CD4-positive, alpha-beta T cell treated with Interleukin-10 for 1 hour (primary cell): ENCODE measurements at places on chromosomes 12 and 14.

- no peak for DNase-seq
Measured at GRCh38 chr12:68686262-68686594, 550 bp upstream of the NUP107 start.

DNA sequence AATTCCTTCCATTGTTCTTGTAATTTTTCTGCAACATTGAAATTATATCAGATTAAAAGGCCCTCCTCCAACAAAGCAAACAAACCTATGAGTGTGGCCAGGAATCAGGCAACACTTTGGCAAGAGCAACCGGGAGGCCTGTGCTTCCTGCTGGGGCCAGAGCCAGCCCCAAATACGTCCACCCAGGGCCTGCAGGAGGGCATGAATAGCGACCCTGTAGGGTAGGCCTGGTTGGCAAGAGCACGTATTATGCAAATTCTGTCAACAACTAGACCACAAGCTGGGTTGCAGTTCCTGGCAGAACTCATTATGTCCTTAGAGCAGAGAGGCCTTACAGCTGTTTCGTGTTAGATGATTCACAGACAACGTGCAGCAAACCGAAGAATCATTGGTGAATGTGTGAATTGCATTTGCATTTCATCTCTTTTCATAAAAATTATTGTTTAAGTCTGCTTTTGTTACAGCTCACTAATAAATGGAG is 26.9 kb upstream of the LGALS3 start:
- DNase-seq, result peak; percentile 67

DNA sequence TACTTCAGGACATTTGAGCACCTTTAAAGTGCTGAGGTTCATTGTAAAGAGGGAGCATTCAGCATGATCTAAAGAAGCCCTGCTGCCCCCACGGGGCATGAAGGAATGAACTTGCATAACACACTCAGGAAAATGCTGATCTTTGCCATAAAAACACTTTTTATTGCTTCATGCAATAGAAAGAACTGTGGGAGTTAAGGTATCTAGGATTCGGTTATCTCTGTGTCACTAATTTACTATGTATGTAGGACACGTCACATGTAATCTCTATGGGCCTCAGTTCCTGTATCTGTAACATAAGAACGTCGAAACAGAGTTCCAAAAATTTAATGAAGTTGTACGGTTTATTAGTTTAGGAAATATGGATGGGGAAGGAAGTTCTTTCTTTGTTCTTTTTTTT is 33.0 kb downstream of the BTBD7 start:
- DNase-seq, result no peak

- DNase-seq, result no peak
Measured at GRCh38 chr12:77521508-77522115, 309.1 kb upstream of the NAV3 start.

DNA sequence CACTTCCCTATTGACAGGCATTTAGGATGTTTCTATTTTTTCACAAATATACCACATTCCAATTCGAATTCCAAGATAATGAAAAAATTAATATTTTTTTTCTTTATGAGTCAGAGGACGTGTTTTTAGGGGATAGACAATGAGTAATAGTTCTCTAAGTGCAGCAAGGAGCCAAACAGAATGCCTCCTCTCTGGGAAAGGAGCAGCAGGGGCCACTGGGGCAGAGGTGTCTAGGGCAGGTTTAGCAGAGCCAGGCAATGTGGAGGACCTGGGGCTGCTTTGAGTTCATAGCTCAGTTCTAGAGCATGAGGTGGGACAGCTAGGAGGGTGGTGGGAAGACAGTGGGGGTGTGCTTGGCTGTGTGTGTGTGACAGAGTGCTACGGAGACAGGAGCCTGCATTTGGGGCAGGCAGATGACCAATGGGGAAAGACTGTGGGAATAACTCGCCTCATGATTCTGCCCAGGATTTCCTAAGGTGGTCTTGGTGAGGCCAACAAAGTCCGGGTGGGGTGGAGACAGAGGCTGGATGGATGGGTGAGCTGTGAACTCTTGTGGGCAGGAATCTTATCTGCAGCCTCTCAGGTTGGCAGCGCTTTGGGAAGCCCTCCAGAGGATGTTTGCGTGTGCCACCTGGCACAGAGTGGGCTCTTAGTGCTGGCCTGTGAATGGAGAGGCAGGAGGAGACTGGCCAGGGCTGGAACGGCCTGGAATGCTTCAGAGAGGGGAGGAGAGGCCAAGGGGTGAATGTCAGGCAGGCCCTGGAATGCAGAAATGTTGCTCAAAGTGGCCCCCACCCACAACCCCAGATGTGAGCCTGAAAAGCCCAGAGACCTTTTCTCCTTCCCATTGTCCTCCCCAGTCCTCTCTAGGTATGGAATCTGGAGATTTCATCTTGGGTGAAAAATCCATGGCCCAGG is 2.4 kb upstream of the KRT7 start:
- no peak for DNase-seq

DNA sequence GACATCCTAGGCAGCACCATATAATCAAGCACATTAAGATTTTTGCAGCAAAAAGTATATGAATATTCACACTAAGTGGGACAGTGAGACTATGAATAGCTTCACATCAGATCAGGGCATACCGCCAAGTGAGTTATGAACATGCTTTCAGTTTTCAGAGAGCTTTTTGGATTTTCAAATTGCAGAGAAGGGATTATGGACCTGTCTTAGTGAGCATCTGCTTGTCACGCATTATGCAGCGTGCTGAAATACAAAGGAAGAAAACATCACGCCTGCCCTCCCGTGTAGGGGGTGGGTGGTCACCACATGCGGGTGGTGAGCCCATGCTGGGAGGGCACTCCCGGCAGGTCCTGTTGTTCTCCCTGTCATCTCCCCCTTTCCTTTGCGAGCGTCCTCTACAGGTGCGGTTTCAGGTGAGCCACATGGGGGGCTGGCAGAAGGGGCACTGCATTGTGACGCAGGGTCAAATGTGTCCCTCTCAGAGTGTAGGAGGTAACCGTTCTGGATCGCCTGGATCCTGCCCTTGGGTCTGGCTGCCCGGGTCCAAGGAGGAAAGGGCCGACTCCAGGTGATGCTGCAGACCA is 42.6 kb downstream of the TRAF3 start:
- no peak for DNase-seq

DNA sequence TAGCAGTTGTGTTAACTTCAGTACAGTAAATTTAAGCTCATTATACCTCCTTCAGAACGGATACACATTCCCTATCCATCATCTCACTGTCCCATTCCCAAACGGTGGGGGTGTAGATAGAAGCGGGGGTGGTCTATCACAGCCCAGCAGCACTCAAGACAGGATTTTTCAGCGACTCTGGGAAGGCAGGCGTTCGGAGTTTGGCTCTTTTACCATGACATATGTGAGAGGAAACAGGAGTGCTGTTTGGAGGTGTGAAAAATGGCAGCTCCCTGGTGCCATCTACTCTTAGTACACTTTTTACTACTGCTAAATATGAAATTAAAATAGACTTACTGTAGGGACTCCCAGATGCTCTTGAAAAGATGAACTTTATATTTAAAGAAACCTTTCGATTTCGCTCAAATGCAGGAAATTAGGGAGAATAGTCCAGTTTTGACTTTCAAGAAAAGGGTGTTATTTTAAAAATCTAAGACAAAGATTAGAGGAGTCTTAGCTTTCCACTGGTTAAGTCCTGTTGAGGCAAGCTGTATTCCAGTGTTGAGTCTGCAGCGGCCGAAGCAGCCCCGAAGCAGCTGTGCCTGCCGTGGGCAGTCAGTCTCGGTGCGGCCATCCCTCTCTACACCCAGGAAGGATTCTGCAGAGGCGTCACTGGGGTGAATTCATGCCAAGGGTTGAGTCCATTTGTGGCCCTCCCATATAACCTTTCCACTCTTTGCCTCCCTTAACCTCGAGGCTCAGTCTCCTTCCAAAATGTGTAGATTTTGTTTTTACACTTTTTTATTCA is 42.1 kb downstream of the KCNMB4 start:
- no peak for DNase-seq

GRCh38 chr14:35250319-35250718 is 41.9 kb upstream of the PSMA6 start:
- DNase-seq, result no peak

DNA sequence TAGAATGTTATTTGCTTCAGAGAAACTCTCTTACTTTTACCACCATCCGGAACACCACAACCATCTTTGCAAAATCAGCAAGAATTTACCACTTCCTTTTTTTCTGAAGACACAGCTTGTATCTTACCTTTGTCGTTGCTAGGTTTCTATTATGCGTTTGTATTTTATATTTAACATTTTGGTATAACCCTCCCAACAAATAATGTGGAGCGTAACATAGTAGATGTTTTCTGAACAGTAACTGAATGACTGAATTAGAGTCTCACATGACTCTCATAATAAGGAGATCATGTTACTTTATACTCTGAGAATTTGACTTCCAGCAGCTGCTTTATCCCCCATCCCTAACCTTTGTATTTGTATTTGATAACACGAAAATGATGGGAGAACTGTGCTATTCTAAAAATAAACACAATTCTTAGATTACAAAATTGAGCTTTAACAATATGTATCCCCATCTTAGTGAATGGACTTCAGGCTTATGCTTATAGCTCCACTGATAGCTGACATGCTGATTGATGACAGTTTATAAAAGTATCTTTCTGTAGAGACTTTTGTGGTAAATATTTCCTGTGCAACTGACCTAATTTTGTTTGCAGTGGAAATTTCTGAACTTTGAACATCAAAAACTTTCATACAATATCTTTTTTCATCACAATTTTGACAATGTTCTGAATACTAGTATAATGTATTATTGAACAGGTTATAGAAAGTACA is 7.9 kb upstream of the KLRB1 start:
- DNase-seq, result peak; percentile 73

DNA sequence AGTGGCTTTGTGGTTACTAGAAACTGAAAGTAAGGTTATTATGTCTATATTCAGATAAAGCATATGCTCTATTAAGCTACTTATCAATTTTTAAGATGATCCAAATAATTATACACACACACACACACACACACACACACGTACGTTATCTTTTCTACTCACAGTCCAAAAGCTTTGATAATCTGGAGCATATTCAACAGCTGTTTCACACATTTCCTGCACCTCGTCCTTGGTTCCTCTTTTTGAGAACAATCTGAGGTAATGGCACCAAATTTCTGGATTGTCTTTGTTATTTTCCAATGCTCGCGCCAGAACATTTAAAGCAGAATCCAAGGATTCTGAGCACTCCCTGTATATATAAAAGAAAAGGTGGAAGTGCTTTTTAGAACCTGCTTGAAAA is 37.5 kb downstream of the ZFC3H1 start:
- no peak for DNase-seq

- no peak for DNase-seq
Measured at GRCh38 chr12:2498964-2499500, 295.7 kb upstream of the FKBP4 start.

DNA sequence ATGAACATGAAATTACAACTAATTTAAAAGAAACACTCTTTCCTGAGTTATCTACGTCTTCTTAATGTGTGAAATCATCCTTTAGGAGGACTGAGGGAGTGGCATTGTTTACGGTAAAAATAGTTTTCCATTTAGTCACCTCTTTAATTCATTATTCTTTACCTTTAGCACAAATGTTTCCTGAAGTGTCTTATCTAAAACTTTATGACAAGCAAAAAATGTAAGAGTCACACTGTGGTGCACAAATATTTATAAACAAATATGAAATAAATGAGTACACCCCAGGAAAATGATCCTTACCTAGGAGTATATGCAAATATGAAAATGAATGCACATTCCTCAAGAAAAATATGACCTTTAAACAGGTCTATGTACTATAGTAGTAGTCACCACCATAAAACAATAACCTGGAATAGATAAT is 104.6 kb downstream of the PTPRR start:
- DNase-seq, result no peak

GRCh38 chr12:108021141-108021540 is 107.9 kb upstream of the WSCD2 start:
- DNase-seq, result no peak

DNA sequence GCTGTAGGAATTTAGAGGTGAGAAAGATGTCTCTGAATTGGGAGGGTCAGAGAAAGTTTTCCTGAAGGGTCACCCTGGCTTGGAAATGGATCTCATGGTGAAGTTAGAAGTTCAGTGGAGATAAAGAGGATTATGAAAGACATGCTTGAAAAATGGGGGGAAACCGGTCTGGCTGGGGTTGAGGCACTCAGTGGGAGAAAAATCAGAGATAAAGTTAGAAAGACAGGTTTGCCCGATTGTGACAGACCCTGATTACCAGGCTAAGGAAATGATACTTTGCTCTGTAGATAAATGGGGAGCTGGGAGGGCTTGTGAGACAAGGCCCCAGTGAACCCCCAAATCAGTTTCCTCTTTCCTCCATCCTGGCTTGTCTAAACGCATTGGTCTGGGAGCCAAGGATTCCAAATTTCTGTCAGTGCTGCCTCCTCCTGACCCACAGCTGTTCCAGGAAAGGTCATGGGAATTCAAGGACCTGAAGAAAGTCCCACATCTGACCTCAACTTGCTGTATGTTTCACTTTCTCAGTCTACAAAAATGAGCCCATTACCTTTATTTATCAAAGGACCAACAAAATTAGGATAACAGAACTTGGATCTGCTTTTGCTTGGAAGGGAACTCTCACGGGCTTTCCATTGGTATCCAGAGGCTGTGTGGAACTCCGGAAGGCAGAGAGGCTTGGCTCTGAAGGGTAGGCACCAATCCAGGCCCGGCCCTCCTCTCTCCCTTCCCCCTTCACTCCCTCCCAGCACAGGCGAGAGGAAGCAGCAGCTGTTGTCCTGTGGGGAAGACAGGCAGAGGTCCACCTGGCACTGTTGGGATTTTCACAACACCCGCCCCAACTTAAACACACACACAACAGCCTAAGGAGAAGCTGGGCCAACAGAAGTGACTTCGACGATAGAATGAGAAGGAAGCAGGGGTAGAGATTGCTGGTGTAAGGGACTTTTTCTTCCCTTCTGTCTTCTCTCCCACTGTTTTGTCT is 3.4 kb upstream of the RNASE7 start:
- no peak for DNase-seq

DNA sequence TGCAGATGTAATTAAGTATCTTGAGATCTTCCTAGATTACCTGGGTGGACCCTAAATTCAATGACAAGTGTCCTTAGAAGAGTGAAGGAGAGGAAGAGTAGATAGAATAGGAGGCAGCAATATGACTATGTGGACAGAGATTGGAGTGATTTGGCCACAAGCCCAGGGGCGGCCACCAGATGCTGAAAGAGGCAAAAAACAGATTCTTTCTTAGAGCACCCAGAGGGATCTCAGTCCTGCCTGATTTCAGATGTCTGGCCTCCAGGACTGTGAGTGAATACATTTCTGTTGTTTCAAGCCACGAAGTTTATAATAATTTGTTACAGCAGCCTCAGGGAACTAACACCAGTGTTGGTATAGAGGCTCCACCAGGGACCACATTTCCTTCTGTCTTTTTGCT is 67.3 kb downstream of the DACT1 start:
- DNase-seq, result no peak

DNA sequence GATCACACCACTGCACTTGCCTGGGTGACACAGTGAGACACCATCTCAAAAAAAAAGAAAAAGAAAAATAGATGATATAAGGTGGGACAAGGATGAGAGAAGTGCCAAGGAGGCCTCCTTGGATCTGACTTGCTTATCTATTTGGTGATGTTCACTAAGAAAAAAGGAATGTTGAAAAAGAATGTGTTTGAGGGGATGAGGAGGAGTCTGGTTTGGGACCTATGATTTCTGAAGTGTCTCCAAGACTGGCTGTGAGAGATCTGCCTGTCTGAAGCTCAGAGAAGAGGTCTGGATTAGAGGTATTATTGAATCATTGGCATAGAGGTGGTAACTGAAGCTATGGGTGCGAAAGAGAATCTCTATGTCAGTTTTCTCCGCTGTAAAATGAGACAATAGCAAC is 42.8 kb downstream of the BCAT1 start:
- DNase-seq, result no peak

- no peak for DNase-seq
Measured at GRCh38 chr14:81205639-81206038, 15.1 kb downstream of the GTF2A1 start.
